Omental fat pad (tissue), 4 donors: ENCODE measurements at places on chromosomes 2 and 18. TPM values are rescaled to one million over a fixed set of nuclear protein-coding genes. Genes with fewer than 3 reads are reported as not detected.

DNA sequence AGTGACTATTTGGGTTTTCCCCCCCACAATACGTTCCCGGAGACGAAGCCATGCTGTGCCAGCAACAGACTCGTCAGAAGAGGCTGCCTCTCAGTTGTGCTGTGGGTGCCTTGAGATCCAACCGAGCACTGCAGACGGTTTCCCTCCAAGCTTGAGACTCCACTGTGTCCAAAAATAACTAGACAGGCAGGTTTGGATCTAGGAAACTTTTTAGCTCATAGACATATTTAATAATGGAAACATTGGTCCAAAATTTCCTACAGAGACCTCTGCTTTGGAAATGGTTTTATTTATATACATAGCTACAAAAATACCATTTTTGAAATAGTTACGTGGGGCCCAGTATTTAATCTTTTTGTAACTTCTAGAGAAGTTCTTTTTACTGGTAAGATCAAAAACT is 63.1 kb upstream of the SPATS2L start:
- DNase-seq, result no peak

GRCh38 chr18:67511840-67512239 is 4.7 kb downstream of the DSEL start:
- no peak for DNase-seq

- no peak for DNase-seq
Observed at GRCh38 chr2:207227062-207227748, 61.5 kb upstream of the KLF7 start.

DNA sequence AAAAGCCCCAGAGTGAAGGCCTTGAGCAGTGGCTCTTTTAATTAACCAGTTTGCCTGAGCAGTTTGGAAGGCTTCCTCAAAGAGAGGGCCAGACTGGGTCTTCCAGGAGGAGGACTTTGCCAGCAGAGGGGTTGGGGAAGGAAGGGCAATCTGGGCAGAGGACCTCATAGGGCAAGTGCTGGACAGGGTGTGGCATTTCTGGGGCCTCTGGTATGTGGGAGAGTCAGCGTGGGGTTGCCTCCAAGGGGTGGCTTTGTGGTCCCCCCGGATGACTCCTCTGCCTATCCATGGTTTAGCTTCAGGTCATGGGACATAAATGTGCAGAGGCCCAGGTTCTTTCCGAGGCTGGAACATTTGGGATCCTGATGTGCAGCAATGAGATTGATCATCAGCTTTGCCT is 12.6 kb downstream of the GLI2 start:
- DNase-seq, result no peak

- DNase-seq, result no peak
Observed at GRCh38 chr2:191910518-191910917, 63.6 kb upstream of the CAVIN2 start.

DNA sequence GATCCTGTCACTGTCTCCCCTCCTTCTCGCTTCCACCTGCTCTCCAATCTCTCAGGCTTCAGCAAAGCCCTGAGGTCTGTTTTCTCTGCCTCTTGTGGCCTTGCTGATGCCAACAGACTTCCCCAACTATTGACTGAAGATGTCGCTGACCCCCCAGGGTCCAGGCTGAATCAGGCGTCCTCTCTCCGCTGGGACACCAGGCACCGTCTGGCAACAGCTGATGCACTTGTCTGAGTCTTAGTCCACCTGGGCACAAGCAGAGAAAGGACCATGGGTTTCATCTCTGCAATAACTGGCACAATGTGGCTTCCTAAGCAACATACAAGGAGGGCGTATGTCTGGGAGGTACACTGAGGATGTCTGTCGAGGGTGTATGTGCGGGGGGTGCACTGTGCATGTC is 248.7 kb upstream of the MYT1L start:
- no peak for DNase-seq

DNA sequence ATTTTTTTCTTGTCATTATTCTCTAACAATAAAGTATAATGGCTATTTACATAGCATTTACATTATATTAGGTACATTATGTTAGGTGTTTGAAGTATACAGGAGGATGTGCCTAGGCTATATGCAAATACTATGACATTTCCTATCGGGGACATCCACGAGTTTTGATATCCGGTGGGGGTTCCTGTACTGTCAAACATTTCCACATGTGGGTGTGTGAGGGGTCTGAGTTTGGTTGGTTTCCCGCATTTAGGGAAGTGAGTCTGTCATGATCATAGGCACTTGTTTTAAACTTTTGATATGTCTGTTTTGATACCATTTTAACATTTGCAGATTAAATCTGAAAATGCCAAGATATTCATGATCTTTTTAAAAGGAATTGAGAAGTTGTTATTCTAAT is 76.0 kb downstream of the CEP192 start:
- DNase-seq, result no peak

GRCh38 chr2:85596026-85596333 is 435 bp downstream of the RNF181 start:
- no peak for DNase-seq

- no peak for DNase-seq
Observed at GRCh38 chr2:119160361-119160990, 1.9 kb upstream of the C1QL2 start.

DNA sequence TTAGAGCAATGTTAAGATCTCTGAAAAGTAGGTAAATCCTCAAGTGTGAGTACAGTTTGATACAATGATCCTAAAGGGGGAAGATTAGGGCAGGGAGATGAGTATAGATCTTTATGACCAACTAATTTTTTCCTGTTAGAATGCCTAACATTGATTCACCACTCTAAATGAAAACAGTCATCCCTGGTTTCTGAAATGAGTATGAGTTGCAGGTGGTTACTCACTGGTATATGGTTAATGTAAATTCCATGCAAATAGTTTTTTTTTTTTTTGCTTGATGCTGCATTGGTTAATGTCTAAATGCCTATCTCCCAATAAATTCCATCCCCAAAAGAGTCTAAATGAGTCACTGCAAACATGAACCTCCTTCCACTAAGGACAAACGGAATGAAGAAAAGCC is 55.0 kb upstream of the SERPINB2 start:
- no peak for DNase-seq

DNA sequence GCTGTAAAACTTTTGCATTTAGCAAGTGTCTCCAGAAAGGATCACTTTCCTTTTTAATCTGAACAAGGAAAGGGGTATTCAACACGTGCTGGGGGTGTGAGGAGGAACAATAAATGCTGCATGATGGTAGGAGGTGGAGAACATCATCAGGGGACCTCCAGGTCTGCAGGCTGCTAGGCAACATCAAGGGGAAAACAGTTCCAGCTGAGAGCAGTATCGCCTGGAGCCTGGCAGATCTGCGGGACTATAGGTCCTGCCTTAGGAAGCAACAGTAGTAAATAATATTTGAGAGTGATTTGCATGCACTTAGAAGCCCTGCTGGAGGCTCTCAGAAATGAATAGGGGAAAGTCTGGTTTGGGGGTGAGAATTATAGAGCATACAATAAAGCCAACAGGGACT is 175.6 kb downstream of the SUCLG1 start:
- no peak for DNase-seq

- DNase-seq, result no peak
Observed at GRCh38 chr2:113010088-113010487, 4.8 kb downstream of the IL36A start.

DNA sequence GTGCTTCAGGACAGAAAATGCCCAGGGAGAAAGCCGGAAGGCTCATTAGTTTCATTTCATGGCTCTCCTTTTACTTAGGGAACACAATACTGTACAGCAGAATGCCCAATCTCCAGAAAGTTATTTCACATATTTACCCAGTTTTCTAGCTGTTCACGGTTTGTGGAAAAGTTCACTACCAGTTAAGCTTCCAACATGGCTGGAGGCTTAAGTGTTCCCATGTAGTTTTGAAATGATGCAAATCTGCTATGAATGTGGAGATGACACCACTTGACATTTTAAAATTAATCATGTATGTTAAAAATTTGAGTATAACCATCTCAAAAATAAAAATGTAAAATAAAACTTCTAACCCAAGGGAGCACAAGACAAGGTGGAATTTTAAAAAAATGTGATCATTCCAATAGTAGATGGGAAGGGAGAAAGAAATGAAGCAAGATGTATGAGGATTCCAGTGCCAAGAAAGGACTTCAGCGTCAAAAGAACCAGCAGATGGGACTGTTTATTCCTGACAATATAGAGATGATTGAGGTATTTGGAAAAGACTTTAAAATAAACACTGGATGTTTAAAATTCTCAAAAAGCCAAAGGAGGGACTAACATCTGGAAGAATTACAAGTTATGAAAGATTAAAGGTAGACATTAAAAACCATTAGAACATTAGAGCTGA is 60.9 kb upstream of the OSR1 start:
- DNase-seq, result no peak

GRCh38 chr18:72783530-72783929 is 84.3 kb downstream of the NETO1 start:
- no peak for DNase-seq

GRCh38 chr2:63736354-63736753 is 105.3 kb upstream of the UGP2 start:
- no peak for DNase-seq

DNA sequence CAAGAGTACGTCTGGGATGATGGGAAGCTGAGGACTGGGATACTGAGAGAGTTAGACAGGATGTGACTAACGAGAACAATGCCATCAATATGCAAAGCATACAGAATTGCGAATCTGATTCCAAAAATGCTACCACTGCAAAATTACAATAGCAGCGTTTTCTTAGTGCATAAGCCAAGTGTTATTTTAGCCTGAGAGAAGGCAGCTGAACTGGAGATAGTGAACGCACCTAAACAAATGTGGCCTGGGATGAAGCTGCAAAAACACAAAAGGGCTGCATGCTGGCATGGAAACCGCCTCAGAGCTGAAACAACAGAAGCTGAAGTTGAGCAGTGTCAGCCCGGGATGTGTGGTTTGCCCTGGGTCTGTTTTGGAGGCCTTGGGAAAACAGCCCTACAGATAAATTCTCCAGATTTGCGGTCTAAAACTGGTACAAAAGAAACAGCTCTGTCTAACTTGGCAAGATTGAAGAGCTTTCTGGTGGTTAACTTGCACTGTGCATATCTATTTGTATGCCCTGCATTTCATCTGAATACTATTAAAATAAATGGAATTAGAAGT is 45.5 kb downstream of the LYPD6 start:
- no peak for DNase-seq

The CFAP65 gene
- not detected for total RNA-seq

The CWC22 gene
- 19.0 TPM for total RNA-seq

The RAX gene
- not detected for total RNA-seq

The PID1 gene
- total RNA-seq, result 75.5 TPM

The CYP27A1 gene
- 32.3 TPM for total RNA-seq

The MTLN gene
- 135 TPM for total RNA-seq

The UGT1A5 gene
- not detected for total RNA-seq
